Glutamatergic neuron (in vitro differentiated cells): ENCODE measurements at places on chromosomes 6 and 20. TPM values are rescaled to one million over a fixed set of nuclear protein-coding genes. Genes with fewer than 3 reads are reported as not detected.

PRRT1 gene
- 5.1 TPM for total RNA-seq

FAM217A gene
- total RNA-seq, result not detected

BTN2A1 gene
- total RNA-seq, result 41.6 TPM

VARS2 gene
- 47.0 TPM for total RNA-seq

GRCh38 chr6:146598772-146599405, at the start of gene ADGB:
Gene ADGB, plus strand, starts transcription at chr6:146598972. Its CDS starts 69 bp downstream, at chr6:146599041.
- DNase-seq, result peak; percentile 89

DNA sequence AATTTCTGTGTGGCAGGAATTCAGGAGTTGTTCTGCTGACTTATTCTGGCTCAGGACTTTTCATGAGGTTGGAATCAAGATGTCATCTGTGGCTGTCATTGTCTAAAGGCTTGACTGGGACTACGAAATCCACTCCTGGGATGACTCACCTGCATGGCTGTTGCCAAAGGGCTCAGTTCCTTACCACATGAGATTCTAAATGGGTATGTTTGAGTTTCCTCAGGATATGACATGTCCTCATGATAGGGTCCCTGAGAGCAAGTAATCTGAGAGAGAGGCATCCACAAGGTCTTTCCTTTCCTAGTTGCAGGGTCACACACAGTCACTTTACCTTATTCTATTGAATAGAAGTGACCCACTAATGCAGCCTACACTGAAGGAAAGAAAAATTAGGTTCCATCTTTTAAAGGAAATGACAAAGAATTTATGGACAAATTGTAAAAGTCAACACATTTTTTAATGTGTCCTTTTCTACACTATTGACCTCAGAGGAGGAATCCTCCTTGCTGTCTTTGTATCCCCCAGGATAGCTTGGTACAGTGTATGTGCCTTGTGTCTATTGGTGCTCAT, 1025.0 kb upstream of the GJE1 start:
- no peak for DNase-seq

DNA sequence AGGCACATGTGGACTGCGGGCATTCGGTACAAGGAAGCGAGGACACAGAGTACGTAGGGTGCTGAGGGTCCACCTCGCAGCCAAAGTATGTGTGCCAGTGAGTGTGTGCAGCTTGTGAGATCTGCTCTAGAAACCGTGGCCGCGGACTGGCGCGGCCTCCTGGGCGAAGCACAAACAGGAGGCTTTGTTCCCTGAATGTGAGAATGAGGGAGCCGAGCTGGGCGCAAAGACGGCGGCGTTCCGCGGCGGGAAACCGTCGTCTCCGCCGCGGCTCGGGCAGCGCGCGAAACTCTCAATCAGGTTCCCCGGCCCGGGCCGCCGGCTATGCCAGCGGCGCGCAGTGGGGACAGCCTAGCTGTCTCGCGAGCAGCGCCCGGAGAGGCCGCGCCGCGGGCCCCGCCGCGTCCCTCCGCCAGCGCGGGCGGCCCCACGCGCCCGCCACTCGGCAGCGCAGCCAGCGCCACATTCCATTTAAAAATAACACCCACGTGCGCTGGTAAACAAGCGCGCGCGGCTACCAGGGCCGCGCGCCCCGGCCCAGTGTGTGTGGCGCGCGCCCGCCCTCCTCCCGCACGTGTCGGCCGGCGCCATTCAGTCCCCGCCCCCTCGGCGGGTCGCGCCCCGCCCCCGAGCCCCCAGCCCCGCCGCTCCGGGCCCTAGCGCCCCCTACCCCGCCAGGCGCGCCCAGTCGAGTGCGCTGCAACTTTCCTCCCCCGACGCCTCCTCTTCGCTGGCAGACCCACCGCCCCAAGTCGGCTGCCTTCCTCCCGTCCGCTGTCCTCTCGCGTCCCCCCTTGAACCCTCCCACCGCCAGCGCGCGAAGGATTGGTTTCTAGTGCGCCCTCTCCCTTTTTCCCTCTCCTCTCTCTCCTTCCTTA, 3.0 kb upstream of the FOXO3 start:
- DNase-seq, result peak; percentile 86

DNA sequence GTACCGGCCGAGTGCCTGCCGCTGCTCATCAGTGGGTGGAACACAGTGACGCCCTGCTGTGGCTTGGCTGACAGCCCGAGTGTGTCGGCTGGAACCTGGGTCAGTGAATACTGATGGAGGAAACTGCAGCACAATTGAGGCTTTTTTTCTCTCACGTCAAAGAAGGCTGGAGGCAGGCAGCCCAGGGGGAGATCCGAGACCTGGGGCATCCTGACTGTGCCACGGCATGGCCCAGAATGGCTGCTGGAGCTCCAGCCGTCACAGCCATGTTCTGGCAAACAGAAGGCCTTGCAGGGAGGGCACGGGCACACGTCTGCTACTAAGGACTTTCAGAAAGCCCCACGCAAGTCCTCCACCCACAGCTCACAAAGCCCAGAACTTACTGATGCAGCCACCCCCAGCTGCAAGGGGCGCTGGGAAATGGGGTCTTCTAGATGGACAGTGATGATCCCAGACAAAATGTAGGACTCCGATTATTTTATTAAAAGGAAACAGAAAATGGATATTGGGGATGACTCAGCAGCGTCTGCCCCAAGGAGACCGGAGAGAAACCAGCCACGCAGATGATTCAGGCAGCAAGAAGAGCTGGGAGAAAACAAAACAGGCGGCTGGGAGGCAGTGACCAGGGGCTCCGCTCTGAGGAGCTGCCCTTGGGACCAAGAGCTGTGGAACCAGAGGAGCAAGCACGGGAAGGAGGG, 140.0 kb downstream of the TAF4 start:
- DNase-seq, result peak; percentile 6

DNA sequence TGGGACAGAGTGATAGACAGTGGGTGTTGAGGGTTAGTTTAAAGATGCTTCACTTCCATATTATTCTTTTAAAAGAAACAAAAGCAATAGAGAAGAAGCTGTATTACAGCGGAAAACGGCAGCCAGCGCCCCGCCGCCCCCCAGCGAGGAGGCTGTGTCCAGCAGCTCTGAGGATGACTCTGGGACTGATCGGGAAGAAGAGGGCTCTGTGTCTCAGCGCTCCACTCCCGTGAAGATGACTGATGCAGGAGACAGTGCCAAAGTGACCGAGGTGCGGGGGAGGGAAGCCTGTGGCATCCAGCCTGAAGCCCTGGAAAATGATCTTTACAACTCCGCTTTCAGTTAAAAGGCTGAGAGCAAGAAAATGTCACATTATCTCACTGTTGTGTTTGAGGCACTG, 100.2 kb downstream of the FIG4 start:
- peak; percentile 34 for DNase-seq

- DNase-seq, result no peak
Measured at GRCh38 chr20:31664696-31665354, 27.1 kb downstream of the COX4I2 start.
